Upper lobe of right lung (tissue), 1 donor: ENCODE measurements at places on chromosomes 3 and 15. TPM values are rescaled to one million over a fixed set of nuclear protein-coding genes. Genes with fewer than 3 reads are reported as not detected.

DNA sequence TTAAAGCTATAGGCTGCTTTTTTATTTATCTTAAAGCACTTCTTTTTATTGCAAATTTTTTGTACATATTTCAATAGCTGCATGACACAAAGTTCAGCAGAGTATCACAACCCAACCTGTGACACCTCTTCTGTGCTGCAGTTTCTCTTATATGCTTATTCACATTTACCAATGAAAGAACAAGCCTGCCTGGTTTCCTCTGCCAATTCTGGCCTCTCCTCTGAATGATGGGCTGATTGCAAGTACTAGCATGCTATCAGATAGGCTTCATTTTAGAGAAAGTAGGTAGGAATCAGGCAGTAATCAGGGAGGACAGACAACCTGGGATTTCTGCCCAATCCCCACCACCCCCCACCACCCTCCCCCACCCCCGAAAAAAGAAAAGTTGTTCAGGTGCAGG is 26.6 kb downstream of the ACKR4 start:
- DNase-seq = no peak

- no peak for DNase-seq
These were observed 33.1 kb upstream of the LRRN1 start for GRCh38 chr3:3766140-3766539.

- no peak for DNase-seq
These were observed 185.2 kb upstream of the ARL6 start for GRCh38 chr3:97579365-97579764.

The TMEM158 gene
- 2.1 TPM for total RNA-seq

DNA sequence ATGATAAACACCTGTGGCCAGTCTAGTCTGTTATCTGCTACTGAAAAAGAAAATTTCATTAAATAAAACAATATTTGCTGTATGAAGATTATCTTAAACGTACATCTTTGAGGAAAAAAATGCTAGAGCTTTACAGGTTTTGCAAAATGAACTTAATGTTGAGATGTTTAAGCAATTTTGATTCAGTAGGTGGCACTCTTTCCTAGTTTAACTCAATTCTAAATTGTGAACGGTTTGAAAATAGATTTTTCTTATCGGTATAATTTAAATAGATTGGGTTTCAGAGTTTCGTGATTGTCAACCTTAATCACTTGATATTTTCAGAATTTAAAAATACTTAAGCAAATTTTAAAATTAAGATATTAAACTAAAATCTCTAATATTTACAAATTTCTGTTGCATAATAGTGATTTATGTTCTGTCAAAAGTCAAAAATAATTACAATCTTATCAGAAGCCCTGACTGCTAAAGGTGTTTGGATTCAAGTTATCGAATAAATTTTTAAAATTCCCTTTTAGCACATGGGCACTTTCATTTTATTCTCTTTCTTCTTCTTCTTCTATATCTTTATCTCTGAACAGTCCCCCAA is 7.0 kb upstream of the RNF111 start:
- DNase-seq = no peak
